ENCODE measurements at places on chromosomes 3 and 15.

GRCh38 chr3:182940266-182940808 is 40.0 kb downstream of the DCUN1D1 start:
- DNase-seq = no peak

- DNase-seq = no peak
Measured at GRCh38 chr3:3227640-3228039, 48.1 kb upstream of the CRBN start.

GRCh38 chr3:136667081-136667480 is 85.1 kb downstream of the STAG1 start:
- no peak for DNase-seq

DNA sequence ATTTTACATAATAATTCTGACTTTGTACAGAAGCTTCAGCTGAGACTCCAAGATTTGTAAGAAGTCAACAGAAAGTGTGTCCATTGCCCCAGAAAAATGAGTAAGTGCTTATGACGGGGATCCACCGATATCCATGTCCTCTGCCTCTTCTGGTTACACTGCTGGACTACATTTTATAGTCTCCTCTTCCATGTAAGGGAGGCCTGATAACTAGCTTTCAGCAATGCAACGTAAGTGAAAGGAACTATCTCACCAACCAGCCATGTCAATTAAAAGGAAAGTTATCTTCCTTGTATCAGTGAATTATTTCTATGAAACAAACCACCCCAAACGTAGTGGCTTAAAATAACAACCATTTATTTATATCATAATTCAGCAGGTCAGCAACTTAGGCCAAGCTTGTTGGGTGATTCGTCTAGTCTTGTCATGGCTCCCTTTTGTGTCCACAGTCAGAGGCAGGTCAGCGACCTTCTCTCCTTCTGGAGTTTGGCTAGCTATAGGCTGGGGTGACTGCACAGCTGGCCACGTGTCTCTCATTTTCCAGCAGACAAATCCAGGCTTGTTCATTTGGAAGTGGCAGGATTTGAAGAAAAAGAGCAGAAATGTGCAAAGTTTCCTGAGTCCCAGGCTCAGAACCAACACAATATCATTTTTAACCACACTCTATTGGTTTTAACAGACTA is 44.9 kb downstream of the TRIM69 start:
- no peak for DNase-seq

DNA sequence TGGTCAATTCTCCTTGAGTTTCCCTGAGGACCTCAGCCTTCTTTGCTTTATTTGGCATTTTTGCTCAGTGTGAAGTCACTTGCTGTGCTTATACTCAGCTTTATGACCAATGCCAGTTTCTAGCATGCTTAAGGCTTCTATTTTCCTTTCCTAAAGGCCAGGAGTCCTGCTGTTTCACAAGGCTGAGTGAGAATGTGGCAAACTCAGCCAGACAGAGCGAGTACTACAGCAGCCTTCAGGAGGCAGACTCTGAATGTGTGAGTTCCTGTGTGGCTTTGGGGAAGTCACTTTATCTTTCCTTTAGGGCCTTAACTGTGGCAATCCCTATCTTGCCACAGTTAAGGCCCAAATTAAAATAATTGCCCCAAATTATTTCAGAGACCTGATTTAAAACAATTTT is 213.2 kb upstream of the MRPL3 start:
- DNase-seq = no peak

- no peak for DNase-seq
Measured at GRCh38 chr3:156304406-156304805, 184.0 kb downstream of the KCNAB1 start.

Data from posterior cingulate gyrus (tissue), 11 donors.